WTC11 (cell line): ENCODE measurements at places on chromosomes 2 and 18. TPM values are rescaled to one million over a fixed set of nuclear protein-coding genes. Genes with fewer than 3 reads are reported as not detected.
A peak's percentile ranks its signal among the peaks of the same experiment; 100 is the strongest.

DNA sequence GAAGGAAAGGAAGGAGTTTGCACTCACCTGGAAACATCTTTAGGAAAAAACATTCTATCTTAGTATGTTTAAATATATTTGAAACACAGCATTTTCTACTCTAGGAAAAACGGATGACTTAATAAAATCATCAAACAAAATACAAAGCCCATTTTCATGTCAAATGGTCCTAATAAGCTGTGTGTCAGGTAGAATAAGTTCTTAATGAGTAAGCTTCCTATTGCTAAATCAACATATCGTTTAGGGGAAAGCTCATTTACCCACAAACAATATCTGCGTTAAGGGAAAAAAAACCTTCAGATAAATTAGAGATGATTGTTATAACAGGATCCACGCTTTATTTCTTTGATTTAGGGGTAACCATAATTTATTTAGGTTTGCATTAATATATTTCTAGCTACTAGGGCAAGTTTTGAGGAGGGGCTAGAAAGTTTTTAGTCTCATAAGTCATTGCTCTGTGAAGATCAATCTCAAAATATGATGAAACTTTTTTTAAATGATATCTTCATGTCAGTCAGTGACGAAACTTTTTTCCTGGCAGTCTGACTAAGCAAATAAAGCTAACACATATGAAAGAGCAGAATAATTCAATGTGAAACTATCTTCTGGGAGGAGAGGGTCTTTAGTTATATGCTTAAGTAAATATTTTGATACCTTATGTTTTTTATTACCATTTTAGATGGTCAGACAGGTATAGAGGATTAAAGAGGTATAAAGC, 147.1 kb downstream of the WDSUB1 start:
- DNase-seq: no peak
- no peak overlapping the region for H3K4me3 ChIP-seq
- no peaks in the 10 kb centered on the region for H3K27me3 ChIP-seq
- H3K27ac ChIP-seq: no peak overlapping the region
- no peaks in the 10 kb centered on the region for H3K36me3 ChIP-seq

- no peaks in the 10 kb centered on the region for H3K27me3 ChIP-seq
- H3K27ac ChIP-seq: no peak overlapping the region
Measured at GRCh38 chr2:238946318-238947242, 98.7 kb downstream of the TWIST2 start.

DNA sequence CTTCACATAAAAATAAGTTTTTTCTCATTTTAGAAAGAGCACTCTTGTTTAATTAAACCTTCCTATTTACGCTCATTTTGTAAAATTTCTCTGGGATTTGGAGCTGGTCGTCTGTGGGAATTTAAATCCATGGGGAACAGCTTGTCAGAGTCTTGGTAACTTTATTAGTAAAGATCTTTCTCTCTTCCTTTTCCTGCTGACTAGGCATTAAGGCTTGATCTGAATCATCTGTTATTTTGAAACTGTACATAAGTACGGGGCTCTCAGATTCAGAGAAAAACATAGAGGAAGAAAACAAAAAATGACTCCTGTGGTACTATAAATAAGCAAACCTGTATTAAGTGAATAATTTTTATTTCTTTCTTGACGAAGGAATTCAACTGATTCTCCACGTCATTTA, 150.2 kb downstream of the ST6GAL2 start:
- H3K36me3 ChIP-seq: peaks cover 14% of the 10 kb centered on the region
- H3K27ac ChIP-seq: no peak overlapping the region
- peaks cover 47% of the 10 kb centered on the region for H3K27me3 ChIP-seq
- DNase-seq: no peak
- H3K4me1 ChIP-seq: peaks cover 14% of the 10 kb centered on the region

DNA sequence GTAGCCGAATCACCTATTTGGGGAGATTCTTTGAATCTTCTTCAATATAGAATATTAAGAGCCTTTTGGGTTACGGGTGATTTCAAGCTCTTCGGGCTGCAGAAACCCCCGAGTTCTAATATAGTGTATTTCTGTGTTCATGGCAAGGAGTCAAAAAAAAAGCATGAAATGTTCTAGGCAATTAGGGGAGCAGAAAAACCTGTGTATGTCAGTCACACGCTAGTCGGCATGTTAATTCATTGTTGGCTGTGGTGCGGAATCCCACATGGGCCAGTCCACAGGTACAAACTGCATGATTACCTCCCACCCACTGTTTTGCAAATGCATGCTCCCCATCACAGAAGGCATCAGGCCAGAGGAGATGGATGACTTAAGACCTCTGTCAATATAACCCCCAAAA, 161.9 kb downstream of the PID1 start:
- no peaks in the 10 kb centered on the region for H3K27me3 ChIP-seq
- no peak overlapping the region for H3K4me3 ChIP-seq
- DNase-seq: no peak
- no peak overlapping the region for H3K27ac ChIP-seq
- no peaks in the 10 kb centered on the region for H3K36me3 ChIP-seq

DNA sequence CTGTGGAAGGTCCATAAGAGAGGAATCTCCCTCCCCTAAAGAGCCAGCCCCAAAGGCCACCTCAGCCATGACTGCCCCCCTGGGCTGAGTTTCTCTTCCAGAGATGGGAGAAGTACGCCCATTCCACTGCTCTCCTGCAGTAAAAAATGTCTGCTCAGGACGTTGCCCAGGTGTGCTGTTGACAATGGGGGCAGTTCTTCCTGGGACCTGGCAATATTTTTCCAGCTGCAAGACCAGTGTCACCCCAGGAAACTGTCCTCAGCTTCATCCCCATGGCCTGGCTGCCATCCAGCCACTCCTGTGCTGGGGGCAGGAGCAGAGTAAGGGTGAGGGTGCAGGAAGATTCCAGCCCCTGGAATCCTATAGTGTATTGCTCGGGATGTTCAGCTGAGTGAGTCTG, 14.3 kb downstream of the CELF4 start:
- H3K36me3 ChIP-seq: no peaks in the 10 kb centered on the region
- no peak overlapping the region for H3K27ac ChIP-seq
- peaks cover 39% of the 10 kb centered on the region for H3K27me3 ChIP-seq

GRCh38 chr2:66434679-66435548, at the start of gene MEIS1:
TSS of gene MEIS1 (plus strand) at chr2:66435125. CDS start at chr2:66435857, 732 bp downstream.
- peak within 1 kb of the TSS; percentile 97 for H3K4me3 ChIP-seq
- H3K36me3 ChIP-seq: no peaks in the 10 kb centered on the region
- peaks cover 58% of the 10 kb centered on the region for H3K4me1 ChIP-seq
- peaks cover 100% of the 10 kb centered on the region for H3K27me3 ChIP-seq
- peak; percentile 78 for DNase-seq

GRCh38 chr18:58601468-58602266, 27.2 kb downstream of the ALPK2 start:
- H3K27me3 ChIP-seq: no peaks in the 10 kb centered on the region; the same call in 1 of the 2 replicates
- no peak for DNase-seq
- no peak overlapping the region for H3K27ac ChIP-seq
- H3K4me1 ChIP-seq: peaks cover 17% of the 10 kb centered on the region
- H3K4me3 ChIP-seq: no peak overlapping the region
- H3K36me3 ChIP-seq: no peaks in the 10 kb centered on the region

GRCh38 chr18:8609659-8610458, 622 bp downstream of the RAB12 start:
- H3K36me3 ChIP-seq: peaks cover 24% of the 10 kb centered on the region
- DNase-seq: no peak
- H3K27ac ChIP-seq: peak overlapping the region; percentile 72; the same call in 1 of the 2 replicates

DNA sequence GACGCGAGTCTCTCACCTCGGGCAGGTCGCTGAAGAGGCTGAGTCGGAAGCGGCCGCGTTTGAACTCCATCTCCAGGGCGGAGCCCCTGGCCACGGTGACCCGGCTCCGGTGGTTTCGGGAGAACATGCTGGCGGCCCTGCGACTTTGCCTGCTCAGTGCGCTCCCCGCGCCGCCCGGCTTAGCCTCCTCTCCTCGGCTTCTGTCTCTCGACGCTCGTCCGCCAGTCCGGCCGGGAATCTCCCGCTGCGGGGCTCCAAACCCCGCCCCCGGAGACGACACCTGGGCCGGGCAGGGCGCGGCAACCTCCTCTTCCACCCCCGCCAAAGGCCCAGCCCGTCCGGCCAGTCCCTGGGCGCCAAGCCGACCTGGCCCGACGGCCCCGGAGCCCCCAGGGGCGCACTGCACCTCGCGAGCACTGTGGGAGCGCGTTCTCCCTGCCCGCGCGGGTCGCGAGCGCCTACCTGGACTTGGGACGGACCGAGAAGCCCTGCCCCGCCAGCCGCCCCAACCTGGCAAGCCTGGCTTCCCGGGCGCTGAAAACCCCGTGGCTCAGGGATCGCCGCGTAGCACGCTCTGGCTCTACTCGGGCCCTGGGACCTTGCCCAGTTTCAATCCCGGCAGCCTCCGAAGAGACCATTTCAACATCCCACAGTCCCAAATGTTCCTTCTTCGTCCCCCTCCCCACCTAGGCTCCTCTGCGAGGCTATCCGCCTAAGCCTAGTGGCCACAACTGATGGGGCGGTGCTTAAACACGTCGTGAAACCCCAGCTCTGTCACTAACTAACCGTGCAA, at the start of gene RTKN:
TSS of gene RTKN (minus strand) at position 248 of the 793 bp plus-strand sequence. CDS start at position 127, 121 bp downstream.
- H3K4me1 ChIP-seq: peaks cover 40% of the 10 kb centered on the region
- peak within 1 kb of the TSS; percentile 99 for H3K4me3 ChIP-seq
- H3K27me3 ChIP-seq: peaks cover 12% of the 10 kb centered on the region
- H3K36me3 ChIP-seq: no peaks in the 10 kb centered on the region

DNA sequence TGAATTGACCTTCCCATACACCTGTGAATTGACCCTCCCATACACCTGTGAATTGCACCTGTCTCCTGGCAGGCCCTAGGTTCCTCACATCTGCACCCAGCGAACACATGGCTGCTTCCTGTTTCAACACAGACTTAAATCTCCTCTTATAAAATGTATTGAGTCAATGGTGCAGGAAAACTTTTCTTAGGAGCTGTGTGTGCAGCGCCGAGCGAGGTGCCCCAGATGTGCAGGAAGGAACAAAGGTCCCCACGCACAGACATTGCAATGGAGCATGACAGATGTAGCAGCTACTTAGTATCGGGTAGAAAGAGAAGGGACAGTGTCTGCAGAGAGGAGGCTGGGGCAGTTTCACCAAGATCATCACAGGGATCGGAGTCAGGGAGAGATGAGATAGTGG, 85.5 kb upstream of the PXDN start:
- no peaks in the 10 kb centered on the region for H3K36me3 ChIP-seq
- no peak for DNase-seq
- H3K4me1 ChIP-seq: 0 out of 2 replicates have a peak, but pooled peaks cover under 1% of the 10 kb centered on the region
- no peaks in the 10 kb centered on the region; the same call in 1 of the 2 replicates for H3K27me3 ChIP-seq
- no peak overlapping the region for H3K4me3 ChIP-seq

- peaks cover 14% of the 10 kb centered on the region for H3K4me1 ChIP-seq
- no peak overlapping the region for H3K27ac ChIP-seq
- H3K36me3 ChIP-seq: peaks cover 6% of the 10 kb centered on the region
- no peak for DNase-seq
- no peaks in the 10 kb centered on the region for H3K27me3 ChIP-seq
- H3K4me3 ChIP-seq: no peak overlapping the region
Measured at GRCh38 chr2:231347638-231348037, 47.9 kb upstream of the B3GNT7 start.

DNA sequence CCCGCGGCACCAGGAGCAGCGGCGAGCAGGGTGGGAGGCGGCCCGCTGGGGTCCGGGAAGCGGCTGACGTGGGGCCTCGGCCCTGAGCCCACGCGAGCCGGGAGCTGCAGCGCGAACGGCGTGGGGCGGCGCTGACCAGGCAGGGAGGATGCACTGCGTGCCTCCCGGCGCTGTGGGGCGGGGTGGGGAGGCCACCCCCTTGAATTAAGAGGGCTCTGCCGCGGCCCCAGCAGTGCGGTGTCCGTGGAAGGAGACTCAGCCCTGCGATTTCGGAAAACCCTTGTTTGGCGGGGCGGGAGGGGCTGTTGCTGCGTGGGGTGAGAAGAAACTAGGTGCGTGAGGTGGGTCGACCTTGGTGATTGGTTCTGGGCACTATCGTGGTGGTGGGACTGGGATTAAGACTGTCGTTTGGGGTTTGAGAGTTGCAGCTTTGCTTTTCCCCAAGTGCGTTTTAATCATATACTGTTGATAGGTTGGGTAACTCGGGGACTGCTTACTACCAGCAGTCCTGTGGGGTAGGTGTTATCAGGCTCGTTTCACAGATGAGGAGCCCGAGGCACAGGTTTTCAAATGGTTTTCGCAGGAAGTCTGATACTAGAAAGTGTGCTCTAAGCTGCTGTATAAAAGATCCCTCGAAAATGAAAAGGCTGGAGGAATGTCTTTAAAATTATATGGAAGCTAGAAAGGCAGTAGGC, 722 bp downstream of the ACSL3 start:
- peak overlapping the region; percentile 98 for H3K27ac ChIP-seq
- peaks cover 8% of the 10 kb centered on the region for H3K4me1 ChIP-seq
- no peaks in the 10 kb centered on the region for H3K27me3 ChIP-seq
- no peak overlapping the region for H3K4me3 ChIP-seq
- H3K36me3 ChIP-seq: peaks cover 3% of the 10 kb centered on the region; the same call in 1 of the 2 replicates

GRCh38 chr2:211931314-211931713, 607.3 kb downstream of the ERBB4 start:
- no peak overlapping the region for H3K4me3 ChIP-seq
- H3K27me3 ChIP-seq: no peaks in the 10 kb centered on the region
- H3K4me1 ChIP-seq: peaks cover 15% of the 10 kb centered on the region
- no peaks in the 10 kb centered on the region for H3K36me3 ChIP-seq
- DNase-seq: no peak
- 0 out of 2 replicates have a peak overlapping the region, but pooled peaks have one; percentile 27 for H3K27ac ChIP-seq

DNA sequence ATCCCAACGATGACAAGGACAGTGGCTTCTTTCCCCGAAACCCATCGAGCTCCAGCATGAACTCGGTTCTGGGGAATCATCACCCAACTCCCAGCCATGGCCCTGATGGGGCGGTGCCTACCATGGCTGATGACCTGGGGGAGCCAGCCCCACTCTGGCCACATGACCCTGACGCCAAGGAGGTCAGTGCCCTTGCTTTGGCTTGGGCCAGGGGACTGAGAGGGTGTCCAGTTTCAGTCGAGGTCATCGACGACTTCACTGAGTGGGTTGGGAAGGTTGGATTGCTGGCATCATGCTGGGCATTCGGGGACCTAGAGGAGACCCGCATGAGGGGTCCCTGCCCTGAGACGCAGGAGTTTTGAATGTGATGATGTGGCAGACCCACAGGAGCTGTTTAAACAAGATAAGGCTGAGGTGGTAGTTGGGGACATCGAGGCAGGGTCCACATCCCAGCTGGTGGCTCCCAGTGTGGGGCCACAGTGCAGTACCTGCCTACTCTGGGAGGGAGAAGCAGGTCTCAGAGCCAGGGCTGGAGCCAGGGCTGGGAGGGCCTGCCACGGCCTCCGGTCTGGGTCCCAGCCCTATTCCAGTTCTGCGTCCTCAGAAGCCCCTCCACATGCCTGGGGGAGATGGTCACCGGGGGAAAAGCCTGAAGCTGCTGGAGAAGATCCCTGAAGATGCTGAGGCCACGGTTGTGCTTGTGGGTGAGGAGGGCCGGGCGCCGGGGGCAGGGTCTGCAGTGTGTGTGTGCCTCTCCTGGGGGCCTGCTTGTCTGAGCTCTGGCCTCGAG, 6.0 kb downstream of the SLC4A3 start:
- H3K36me3 ChIP-seq: no peaks in the 10 kb centered on the region
- peak; percentile 6 for DNase-seq
- H3K4me1 ChIP-seq: no peaks in the 10 kb centered on the region
- no peak overlapping the region for H3K27ac ChIP-seq
- no peak overlapping the region for H3K4me3 ChIP-seq
- no peaks in the 10 kb centered on the region for H3K27me3 ChIP-seq

Gene MAPRE3
- 4.9 to 10.3 TPM (median 6.0 TPM) in 3 replicates for total RNA-seq

Gene ELOA2
- not detected in 3 replicates for total RNA-seq

Gene HOXD13
- not detected in 3 replicates for total RNA-seq

Gene ANKRD36B
- total RNA-seq: 9.1 to 10.4 TPM (median 9.9 TPM) in 3 replicates

Gene ASB18
- not detected in 3 replicates for total RNA-seq

Gene MPV17
- total RNA-seq: 51.5 to 60.4 TPM (median 59.3 TPM) in 3 replicates

Gene PSME4
- 70.8 to 91.9 TPM (median 76.4 TPM) in 3 replicates for total RNA-seq

Gene GCG
- total RNA-seq: 0.14 TPM in 1 of 3 replicates, not detected in the others

Gene TM4SF20
- not detected in 3 replicates for total RNA-seq
